ENCODE measurements at places on chromosomes 3 and 15.

GRCh38 chr3:47475570-47476329 is at the start of gene SCAP:
TSS of gene SCAP (minus strand) at chr3:47475941. CDS start at chr3:47442993, 32,948 bp downstream.
- DNase-seq: peak; percentile 97

DNA sequence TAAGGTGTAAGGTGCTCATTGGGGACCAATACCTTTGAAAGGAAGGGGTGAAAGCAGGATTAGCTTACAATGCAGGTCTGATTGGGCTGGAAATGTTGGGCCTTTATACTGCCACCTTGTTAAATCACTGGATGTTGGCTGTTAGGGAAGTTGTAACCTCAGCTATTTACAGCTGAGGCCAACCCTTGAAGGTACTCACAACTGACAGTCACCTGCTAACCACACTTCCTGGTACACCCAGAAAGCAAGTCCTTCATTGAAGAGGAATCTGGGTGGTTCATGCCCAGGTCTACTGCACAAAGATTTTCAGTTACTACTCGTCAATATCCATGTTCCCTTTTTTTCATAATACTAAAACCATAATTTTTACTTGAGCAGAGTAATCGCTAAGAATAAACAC is 65.4 kb upstream of the CLDN18 start:
- DNase-seq: no peak

- DNase-seq: no peak
Measured at GRCh38 chr15:56837273-56837672, 81.2 kb upstream of the TCF12 start.

- peak; percentile 82 for DNase-seq
Measured at GRCh38 chr15:83207660-83208366, at the start of gene HDGFL3. TSS of gene HDGFL3 (minus strand) at chr15:83207823. CDS start at chr15:83207414, 409 bp downstream.

GRCh38 chr3:30858894-30859389 is 35.5 kb downstream of the GADL1 start:
- DNase-seq: no peak

DNA sequence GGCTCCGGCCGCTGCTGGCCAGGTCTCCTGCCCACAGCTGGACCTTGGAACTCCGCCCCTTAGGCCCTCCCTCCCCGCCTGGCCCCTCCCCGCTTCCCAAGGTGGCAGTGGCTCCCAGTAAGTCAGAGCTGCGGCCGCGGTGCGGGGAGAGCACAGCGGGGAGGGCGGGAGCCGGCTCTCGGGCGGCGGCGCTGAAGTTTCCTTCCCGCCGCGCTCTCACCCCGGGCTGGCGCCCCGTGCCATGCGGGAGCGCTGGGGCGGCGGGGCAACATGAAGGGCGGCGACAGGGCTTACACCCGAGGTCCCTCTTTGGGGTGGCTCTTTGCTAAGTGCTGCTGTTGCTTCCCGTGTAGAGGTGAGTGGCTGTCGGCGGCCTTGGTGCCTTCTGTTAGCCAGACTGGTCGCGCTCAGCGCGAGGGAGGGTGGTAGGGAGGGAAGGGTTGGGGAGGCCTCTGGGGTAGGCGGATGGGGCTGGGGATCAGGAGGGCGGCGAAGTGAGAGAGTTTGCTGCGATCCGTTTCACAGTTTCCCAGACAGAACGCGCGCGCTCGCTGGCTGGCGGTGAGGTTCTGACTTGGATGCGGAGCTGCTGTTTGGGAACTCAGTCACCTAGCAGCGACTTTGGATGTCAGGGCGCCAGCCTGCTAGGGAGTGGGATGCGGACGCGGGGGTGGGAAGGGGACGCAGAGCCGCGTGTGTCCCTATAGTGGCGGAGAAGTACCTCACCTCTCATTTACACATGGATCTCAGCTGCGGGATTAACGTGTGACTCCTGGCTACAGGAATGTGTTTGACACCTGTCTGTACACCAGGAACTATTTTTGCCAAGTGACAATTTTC is 145.5 kb upstream of the UMPS start:
- peak; percentile 41 for DNase-seq

DNA sequence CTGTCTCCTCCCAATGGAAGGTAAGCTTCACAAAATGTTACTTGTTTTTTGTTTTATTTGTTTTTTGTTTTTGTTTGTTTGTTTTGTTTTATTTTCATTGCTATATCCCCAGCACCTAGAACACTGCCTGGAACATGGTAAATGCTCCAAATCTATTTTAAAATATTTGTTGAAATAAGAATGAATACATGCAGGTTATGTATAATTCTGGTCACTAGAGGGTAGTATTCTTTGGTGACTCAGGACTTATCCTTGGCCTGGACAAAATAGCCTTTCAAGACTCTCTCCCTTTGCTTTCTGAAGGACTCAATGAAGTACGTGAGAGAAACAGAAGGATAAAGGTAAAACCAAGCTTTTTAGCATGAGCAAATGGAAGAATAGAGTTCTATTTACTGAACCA is 46.9 kb upstream of the PPP2R3A start:
- peak; percentile 49 for DNase-seq

- no peak for DNase-seq
Measured at GRCh38 chr3:32157600-32158264, 51.3 kb downstream of the GPD1L start.

DNA sequence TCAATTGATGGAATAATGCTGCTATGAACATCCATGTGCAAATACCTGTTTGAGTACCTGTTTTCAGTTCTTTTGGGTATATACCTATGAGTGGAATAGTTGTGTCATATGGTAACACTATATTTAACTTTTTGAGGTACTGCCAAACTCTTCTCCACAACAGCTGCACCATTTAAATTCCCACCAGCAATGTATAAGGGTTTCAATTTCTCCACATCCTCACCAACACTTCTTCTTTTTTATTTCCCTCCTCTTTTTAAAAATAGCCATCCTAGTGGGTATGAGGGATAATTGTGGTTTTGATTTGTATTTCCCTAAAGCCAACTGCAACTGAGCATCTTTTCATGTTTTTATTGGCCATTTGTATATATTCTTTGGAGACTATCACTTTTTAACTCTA is 31.3 kb upstream of the ARHGEF3 start:
- no peak for DNase-seq

- peak; percentile 86 for DNase-seq
Measured at GRCh38 chr15:62306851-62307504, 141.9 kb upstream of the C2CD4B start.

- no peak for DNase-seq
Measured at GRCh38 chr3:180911876-180912303, 580 bp upstream of the FXR1 start.

DNA sequence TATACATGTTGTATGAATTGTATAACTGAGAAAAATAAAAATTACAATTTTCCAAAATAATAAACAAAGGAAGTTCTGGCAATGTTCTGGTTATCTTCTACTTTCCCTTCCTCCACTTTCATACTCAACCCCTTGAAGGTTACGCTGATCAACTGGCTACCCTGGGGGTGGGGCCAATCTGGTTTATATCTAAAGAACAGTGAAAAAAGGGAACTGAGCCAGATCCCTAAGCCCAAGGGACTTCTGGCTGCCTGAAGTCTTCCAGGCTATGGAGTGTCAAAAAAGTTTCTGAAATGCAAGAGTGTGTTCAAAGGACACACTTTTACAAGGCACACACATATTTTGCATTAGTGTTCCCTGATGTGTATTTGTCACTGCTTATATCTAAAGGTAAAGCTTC is 591.9 kb downstream of the ROBO1 start:
- DNase-seq: no peak

GRCh38 chr15:101280007-101280406 is 2.7 kb upstream of the SELENOS start:
- no peak for DNase-seq

Measured in hematopoietic multipotent progenitor cell treated with erythropoietin and hydrocortisone succinate and interleukin-3 and kit ligand, for 4 days (in vitro differentiated cells).